Activated CD4-positive, CD25-positive, alpha-beta regulatory T cell treated with anti-CD3 and anti-CD28 coated beads, Interleukin-2, amount 50 U/mL, for 24 hours (primary cell): ENCODE measurements at places on chromosomes 16 and 17.

- peak; percentile 35 for ATAC-seq
These were observed 48.7 kb upstream of the GSE1 start for GRCh38 chr16:85564277-85565051.

DNA sequence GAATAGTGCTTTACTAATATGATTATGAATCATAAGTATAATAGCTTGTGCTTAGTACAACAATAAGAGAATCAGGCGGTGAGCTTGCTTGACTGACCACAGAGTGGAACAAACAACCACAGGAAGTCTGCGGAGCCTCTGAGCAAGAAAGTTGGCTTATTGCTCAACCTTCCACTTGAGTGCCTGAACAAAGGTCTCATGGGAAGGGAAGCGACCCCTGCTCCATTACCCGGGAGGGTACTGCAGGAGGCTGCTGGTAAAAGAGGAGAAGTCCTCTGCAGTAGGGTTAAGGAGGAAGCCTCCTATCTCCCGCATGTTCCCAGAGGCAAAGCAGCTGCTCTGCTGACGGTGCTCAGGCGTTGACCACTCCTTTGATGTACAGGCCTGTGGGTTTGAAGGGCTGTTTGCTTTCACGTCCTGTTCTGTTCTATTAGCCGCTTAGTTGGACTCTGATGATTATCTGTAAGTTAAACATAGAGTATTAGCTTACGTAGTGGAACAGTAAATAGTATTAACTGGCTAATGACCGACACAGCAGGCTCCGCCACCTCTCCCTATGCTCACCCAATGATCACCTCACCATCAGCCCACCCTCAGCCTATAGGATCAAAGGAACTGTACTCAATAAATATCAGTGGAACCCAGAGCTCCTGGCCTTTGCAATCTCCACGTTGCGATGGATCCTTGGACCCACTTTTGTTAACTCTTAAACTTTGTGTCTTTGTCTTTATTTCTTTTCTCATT lies 17.5 kb downstream of the ALOX15B start:
- peak; percentile 27 for ATAC-seq

GRCh38 chr17:30550512-30551273 lies 73.5 kb downstream of the GOSR1 start:
- ATAC-seq = no peak

GRCh38 chr16:518858-519257 lies 8.7 kb upstream of the CAPN15 start:
- no peak for ATAC-seq

GRCh38 chr17:2054512-2055291 lies at the start of gene HIC1:
TSS of gene HIC1 (plus strand) at chr17:2055103. CDS start at chr17:2056691, 1,588 bp downstream.
- ATAC-seq = peak; percentile 71

- no peak for ATAC-seq
These were observed 54.0 kb downstream of the AKAP1 start for GRCh38 chr17:57138956-57139576.

GRCh38 chr16:2324296-2324859 lies 16.1 kb downstream of the ABCA3 start:
- no peak for ATAC-seq

DNA sequence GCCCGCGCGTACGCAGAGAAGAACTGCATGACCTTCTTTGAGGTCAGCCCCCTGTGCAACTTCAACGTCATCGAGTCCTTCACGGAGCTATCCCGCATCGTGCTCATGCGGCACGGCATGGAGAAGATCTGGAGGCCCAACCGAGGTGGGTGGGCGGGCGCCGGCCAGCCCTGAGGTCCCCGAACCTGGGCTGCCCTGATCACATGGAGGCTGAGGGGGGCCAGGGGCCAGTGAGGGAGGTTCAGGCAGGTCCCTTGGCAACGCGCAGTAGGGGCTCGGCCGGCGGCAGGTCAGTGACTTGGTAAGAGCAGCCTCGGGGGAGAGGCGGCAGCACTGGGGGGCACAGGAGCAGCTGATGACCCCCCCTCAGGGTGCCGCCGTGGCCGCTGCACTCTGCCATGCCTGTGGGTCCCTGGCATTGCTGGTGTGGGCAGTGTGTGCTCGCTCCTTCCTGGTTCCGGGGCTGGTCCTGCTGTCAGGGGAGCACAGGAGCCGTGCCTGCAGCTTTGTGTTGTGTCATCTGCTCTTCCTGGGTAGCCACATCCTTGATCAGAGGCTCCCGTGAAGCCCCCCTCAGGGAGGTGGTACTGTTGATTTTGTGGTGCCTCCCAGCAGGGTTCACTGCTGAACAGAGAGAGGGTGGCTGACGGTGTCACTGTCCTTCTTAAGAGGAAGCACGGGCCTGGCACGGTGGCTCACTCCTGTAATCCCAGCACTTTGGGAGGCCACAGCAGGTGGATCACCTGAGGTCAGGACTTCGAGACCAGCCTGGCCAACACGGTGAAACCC lies 4.6 kb upstream of the WFIKKN1 start:
- ATAC-seq = no peak

DNA sequence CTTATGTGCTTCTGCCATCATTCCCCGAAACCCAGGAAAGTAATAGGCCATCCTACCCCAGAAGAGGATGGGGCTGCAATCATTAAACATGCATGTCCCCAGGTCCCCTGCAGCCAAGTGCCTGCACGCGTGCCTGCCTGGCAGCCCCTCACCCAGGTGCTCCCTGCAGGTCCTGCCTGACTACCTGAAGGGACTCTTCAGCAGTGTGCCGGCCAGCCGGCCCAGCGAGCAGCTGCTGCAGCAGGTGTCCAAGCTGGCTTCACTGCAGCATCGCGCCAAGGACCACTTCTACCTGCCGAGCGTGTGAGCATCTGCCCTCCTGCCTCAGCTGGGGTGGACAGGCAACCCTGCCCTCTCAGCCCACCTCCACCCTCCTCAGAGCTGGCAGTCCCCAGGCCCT lies 16.2 kb upstream of the ALKBH5 start:
- ATAC-seq = no peak

GRCh38 chr16:10213748-10214147 lies 31.5 kb upstream of the GRIN2A start:
- ATAC-seq = no peak

DNA sequence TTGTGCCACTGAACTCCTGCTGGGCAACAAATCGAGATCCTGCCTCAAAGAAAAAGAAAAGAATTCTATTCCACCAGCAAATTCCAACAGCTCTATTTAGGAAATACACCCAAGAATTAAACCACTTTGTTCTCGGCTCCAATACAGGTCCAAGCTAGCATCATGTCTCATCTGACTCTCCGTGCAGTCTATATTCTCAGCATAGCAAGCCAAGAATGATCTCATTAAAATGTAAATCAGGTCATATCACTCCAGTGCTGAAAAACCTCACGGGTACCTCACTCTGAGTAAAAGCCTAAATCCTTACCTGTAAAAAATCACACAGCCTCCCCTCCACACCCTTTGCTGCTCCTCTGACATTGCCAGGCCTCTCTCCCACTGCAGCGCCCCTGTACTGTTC lies 23.9 kb downstream of the UBE2G1 start:
- no peak for ATAC-seq

GRCh38 chr16:12958366-12958765 lies 57.0 kb downstream of the SHISA9 start:
- ATAC-seq = no peak

DNA sequence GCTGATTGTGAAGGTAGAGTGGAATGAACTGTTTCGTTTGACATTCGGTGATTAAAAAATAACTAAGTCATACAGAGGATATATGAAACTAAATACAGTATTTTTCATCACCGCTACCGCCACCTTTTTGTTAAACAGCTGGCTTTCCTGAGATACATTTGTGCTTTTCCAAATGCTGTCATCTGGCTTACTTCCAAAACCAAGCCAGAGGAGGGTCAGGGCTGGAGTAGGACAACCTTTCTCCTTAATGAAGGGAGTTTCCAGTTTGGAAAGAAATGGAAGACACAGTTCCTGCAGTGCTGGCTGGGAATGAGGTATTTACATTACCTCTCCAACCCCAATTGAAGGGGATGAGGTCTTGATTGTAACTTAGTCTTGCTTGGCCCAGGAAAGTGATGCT lies 3.2 kb downstream of the TNRC6C start:
- no peak for ATAC-seq

DNA sequence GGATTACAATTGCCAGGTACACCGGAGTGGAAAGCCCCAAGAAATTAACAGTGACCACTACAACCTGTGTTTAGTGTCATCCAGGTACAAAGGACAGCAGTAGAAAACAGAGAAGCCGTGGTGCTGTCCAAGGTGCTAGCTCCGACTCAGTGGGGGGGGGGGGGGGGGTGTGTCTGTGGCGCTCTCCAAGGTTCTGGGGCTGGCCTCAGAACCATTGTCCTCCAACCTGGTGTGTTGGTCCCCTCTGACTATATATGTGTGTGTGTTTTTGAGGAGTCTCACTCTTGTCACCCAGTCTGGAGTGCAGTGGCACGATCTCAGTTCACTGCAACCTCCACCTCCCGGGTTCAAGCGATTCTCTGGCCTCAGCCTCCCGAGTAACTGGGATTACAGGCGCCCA lies 5.8 kb upstream of the ZNF23 start:
- ATAC-seq = no peak

DNA sequence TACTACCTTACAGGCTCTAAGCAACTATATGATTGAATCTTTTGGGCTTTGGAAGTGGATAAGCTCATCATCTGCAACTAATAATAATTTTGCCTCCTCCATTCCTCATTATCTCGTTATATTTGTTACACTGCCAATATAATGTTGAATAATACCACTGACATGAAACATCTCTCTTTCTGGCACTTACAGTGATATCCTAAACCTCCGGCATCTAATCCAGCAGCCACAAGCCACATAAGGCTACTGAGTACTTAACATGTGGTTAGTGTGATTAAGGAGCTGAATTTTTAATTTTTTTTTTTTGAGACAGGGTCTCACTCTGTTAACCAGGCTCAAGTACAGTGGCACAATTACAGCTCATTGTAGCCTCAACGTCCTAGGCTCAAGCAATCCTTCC lies 9.6 kb downstream of the CDC42EP4 start:
- no peak for ATAC-seq

DNA sequence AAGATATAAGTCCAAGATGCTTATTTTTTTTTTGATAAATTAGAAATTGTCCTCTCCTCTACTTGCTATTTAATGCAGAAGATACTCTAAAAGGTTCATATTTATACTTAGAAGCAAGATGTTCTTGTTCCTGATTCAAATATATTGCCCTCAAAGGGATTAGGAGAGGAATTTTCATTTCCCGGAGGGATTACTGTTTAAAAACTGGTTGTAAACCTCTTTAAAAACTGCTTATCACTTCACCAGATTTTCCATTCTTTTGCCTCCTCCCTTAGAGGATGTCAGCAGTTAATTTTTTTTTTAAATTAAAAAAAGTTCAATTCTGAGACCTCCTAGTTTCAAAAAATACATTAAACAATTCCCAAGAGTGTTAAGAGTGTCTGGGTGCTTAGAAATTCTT lies 2.8 kb downstream of the TENT4B start:
- ATAC-seq = no peak

DNA sequence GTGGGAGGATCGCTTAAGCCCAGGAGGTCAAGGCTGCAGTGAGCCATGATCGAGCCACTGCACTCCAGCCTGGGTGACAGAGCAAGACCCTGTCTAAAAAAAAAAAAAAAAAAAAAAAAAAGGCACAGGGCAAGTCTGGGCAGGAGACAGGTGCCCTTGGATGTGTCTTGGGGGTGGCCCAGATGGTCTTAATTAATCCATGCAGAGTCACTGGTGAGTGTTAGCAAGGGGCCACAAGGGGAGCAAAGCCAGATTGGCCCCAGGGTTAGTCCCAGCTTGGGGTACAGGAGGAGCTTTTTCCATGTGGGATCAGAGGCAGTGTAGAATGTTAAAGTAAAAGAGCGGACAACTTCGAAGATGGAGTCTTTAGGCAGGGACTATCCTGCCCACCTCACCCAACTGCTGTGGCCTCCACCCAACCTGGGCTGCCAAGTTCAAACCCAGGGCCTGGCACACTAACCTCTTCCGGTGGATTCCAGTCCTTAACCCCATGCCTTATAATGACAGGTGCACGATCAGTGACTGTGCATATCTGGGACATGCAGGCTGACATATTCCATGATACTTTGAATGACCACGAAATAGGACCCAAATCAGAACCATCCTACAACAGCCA lies 32.2 kb upstream of the MFSD6L start:
- ATAC-seq = no peak

GRCh38 chr17:37164057-37164456 lies 211.7 kb upstream of the C17orf78 start:
- no peak for ATAC-seq

- ATAC-seq = no peak
These were observed 355.8 kb downstream of the SOX9 start for GRCh38 chr17:72476575-72476986.

DNA sequence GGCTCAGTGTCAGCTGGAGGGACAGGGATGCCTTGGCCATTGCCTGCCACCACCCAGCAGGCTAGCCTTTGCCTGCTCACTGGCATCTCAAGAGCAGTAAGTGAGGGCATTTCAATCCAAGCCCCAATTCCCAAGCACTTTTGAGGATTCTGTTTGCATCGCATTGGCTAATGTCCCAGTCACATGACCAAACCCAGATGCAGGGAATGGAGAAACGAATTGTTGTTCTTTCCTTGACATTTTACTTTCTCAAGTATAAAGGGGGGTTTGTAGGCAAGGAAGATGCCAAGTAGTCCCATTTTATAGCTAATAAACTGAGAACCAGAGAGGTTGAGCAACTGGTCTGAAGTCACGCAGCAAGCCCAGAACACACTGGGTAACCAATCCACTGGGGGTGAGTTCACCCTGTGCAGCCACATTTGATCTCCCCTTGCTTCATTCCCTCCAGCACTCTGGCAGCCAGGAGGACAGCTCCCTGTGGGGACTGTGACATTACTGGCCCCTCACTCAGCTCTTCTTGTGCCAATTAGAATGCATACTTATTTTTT lies 193.8 kb upstream of the CACNG3 start:
- no peak for ATAC-seq

DNA sequence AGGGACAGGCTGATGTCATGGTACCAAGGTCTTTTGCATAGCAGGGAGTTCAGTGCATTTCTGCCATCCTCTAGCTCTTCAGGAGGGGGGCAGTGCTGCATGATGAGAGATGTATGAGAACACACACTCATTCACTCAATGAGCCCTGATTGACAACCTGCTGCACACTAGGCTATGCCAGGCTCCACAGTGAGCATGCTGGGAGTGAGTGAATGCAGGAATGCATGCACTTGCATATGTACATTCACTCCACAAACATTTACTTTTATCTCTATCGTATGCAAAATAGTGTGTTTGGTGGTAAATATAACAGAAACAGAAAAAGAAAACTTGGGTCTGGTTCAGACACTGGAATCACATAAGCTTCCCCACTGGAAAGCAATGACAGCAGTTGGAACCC lies 374.1 kb upstream of the C16orf82 start:
- ATAC-seq = no peak

DNA sequence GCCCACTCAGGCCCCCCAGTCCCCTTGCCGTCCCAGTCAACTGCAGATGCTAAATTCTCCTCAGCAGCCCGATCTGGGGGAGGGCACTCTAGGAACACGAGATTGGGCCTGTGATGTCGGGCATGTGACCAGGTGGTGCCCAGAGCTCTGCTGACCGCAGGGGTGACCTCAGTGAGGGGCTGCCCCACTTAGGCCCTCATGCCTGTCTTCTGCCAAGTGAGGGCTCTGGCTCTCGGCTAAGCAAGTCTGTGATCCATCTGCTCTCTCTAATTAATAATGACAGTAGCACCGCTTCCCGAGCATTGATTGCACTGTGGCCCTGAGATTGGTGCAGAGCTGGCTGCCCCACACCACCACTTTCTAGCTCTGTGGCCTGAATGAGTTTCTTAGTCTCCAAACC lies 138.8 kb downstream of the MRM1 start:
- ATAC-seq = no peak
